ENCODE measurements at places on chromosomes 12 and 14.
A peak's percentile ranks its signal among the peaks of the same experiment; 100 is the strongest.

GRCh38 chr12:123062681-123063486, 82.4 kb downstream of the ARL6IP4 start:
- peak; percentile 68 for DNase-seq

- DNase-seq: no peak
Observed at GRCh38 chr14:67581643-67582042, 18.4 kb downstream of the PIGH start.

GRCh38 chr12:49233842-49234526, 30.9 kb upstream of the TUBA1C start:
- no peak for DNase-seq

- no peak for DNase-seq
Observed at GRCh38 chr12:105480162-105480561, 149.7 kb downstream of the C12orf75 start.

- no peak for DNase-seq
Observed at GRCh38 chr12:6957151-6957701, 6.1 kb downstream of the PTPN6 start.

DNA sequence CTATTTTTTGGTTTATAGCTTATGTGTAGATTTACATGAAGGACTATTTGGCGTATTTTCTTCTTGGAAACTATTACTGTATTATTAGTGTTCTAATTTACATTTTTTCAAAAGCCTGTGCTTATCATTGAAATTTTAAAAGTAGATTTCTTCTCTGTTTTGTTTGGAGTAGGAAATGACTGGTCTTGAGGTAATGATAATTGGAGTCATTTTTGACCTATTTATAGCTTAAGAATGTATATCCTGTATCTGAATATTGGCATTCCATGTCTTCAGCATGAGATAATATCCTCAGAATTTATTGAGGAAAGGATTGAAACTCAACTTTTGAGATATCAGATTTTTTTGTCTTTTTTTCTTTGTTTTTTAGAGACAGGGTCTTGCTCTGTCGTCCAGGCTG, 193.4 kb downstream of the ERC1 start:
- DNase-seq: no peak

GRCh38 chr12:78674311-78675090, 190.1 kb upstream of the SYT1 start:
- no peak for DNase-seq

- no peak for DNase-seq
Observed at GRCh38 chr14:68236582-68237458, 417.2 kb downstream of the RAD51B start.

- DNase-seq: no peak
Observed at GRCh38 chr12:111149299-111149698, 219.6 kb downstream of the PHETA1 start.

DNA sequence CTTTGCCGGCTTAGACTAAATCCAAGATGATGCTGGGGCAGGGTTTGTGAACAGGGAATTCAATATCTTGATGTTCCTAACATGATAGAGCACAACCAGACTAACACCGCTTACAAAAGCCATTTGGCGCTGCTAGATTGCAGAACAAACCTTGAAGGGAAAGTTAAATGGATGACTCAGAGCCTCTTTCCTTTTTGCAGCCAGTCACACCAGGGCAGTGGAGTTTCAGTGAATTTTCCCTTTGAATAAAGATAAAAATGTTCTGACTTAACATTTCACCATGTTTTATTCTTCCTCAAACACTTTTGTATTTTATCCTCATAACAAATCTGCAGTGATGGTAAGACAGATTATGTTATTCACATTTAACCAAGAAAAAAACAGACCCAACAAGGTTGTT, 47.3 kb downstream of the PDE6H start:
- peak; percentile 23 for DNase-seq

DNA sequence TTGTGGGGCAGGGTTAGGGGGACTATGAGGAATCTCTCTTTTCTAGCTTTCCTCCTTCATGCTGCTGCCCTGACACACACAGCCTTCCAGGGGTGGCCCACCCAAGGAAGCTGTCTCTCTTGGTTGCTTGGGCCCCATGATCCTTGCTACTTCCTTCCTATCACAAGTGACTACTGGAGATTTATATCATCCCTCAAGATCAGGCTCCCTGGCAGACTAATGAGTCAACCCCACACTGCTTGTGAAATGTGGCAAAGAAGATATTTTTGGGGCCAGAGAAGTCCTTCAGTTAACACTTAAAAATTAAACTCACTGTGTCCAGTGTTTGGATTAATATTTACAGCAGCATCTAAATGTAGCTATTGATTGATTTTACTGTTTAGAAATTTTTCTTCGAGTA, 1.5 kb downstream of the OR4E1 start:
- DNase-seq: no peak

DNA sequence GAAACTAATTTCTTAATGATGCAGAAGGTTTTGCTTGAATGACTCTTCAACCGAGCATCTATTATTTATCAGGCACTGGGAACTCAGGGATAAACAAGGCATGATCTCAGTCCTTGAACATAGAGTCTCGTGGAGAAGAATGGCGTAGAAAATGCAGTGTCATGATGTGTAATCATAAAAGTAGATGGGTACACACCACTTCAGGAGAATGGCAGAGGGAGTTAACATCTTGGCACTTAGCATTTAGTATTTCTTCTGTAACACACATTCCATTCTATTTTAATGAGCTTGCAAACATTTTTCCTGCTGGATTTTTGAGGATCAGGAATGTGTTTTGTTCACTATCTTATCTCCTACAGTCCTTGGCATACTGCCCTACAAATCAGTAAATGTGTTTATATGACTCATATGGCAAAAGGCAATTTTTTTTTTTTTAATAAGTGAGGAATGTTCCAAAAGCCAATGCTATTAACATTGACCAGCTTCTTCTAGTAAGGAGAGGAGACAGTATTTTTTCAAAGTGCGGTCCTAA, 3.8 kb downstream of the TXNRD1 start:
- DNase-seq: peak; percentile 95

GRCh38 chr14:38611928-38612327, 356.0 kb upstream of the CLEC14A start:
- no peak for DNase-seq

GRCh38 chr12:118357257-118358007, 15.3 kb downstream of the TAOK3 start:
- DNase-seq: peak; percentile 20

DNA sequence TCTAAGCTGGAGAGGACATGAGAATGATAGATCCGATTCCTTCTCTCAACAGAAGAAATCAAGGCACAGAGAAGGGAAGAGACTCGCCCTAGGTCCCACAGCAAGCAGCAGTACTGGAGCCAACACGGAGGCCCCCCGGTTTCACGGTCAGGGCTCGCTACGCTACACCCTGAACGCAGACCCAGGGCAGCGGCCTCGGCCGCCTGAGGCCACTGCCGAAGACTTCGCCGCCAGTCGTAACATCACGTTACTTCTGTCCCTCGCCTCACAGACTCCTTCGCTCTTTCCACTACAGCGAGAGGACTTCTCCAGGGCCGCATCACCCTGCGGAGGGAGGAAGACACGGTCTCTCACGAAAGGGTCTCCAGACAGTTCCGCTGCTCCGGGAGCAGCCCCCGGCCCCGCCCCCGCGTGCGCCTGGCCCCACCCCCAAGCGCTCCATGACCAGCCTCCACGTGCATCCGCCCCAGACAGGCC, 411 bp upstream of the DCAF4 start:
- DNase-seq: no peak

- peak; percentile 77 for DNase-seq
Observed at GRCh38 chr12:132904718-132905328, 17.4 kb upstream of the CHFR start.

GRCh38 chr12:46154221-46154985, 114.4 kb downstream of the SLC38A1 start:
- DNase-seq: no peak

GRCh38 chr12:63899396-63899795, 54.9 kb downstream of the SRGAP1 start:
- DNase-seq: peak; percentile 28

- no peak for DNase-seq
Observed at GRCh38 chr12:69350002-69350626, 1.9 kb downstream of the LYZ start.

- no peak for DNase-seq
Observed at GRCh38 chr14:32492457-32492856, 163.4 kb downstream of the AKAP6 start.

DNA sequence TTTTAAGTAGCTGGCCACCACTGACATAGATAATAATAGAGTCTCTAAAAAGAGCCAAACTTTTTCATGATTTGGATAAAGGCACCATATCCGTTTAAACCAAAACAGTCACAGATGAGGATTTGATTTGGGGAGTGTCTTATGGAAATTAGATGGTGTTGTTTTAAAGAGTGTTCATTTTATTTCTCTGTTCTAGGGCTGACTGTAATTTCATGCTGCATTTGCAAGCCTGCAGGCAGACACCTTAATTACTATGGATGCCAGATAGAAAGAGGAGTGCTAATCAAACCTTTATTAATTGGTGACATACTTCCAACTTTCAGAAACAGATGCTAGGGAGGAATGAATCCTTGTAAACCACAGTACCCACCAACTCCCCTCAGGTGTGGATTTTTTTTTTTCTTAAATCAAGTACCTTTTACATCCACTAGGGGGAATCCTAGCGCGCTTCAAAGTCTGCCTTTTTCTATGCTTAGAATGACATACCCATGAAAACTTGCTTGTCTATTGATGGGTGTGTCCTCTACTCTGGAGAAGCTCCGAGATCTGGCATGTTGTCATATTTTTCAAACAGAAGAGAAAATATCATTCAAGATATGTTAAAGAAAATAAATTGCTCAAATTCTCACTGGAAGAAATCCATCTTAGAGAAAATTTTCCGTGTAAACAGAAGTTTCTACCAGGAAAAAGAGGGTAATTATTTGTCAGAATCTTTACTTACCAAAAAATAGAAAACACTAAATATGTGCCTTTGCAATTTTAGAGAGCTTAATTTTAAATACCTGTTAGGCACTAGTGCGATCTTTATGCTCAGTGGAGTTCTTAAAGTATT, 14.2 kb upstream of the PLXNC1 start:
- peak; percentile 81 for DNase-seq

DNA sequence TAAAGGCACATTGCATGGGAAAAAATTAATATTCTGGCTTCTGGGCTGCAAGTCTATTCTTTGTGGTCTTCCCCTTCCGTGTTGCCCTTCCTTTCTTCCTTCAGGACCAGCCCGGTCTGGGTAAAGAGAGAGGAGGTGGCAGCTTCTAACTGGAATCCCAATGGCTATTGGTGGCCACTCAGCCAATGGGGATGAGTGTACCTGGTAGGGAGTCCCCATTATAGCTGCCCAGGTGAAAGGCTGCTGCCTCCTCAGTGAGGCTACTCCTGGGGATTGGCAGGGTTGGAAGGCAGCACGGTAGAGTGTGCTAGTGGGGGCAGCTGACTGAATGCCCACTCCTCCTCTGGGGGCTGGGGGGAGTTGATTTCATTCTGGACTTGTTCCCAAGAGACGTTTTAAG, 112.6 kb downstream of the RBM19 start:
- no peak for DNase-seq

- peak; percentile 36 for DNase-seq
Observed at GRCh38 chr12:105799103-105799502, 339.7 kb downstream of the NUAK1 start.

GRCh38 chr14:33848706-33849454, 102.0 kb downstream of the EGLN3 start:
- peak; percentile 91 for DNase-seq

DNA sequence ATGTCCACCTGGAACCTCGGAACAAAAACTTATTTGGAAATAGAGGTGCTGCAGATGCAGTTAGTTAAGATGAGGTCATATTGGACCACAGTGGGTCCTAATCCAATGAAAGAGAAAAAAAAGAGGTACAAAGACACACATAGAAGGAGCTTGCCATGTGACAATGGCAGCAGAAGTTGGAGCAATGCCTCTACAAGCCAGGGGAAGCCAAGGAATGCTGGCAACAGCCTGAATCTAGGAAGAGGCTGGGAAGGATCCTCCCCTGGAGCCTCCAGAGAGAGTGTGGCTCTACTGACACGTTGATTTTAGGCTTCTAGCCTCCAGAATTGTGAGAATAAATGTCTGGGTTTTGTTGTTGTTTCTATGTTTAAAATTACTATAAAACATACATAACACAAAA, 521.8 kb upstream of the CCDC196 start:
- no peak for DNase-seq

GRCh38 chr14:95876761-95877538, at the start of gene TUNAR:
TSS of gene TUNAR (plus strand) at chr14:95876832.
- DNase-seq: peak; percentile 57

- DNase-seq: peak; percentile 90
Observed at GRCh38 chr12:48356041-48356768, 5.5 kb upstream of the ZNF641 start.

DNA sequence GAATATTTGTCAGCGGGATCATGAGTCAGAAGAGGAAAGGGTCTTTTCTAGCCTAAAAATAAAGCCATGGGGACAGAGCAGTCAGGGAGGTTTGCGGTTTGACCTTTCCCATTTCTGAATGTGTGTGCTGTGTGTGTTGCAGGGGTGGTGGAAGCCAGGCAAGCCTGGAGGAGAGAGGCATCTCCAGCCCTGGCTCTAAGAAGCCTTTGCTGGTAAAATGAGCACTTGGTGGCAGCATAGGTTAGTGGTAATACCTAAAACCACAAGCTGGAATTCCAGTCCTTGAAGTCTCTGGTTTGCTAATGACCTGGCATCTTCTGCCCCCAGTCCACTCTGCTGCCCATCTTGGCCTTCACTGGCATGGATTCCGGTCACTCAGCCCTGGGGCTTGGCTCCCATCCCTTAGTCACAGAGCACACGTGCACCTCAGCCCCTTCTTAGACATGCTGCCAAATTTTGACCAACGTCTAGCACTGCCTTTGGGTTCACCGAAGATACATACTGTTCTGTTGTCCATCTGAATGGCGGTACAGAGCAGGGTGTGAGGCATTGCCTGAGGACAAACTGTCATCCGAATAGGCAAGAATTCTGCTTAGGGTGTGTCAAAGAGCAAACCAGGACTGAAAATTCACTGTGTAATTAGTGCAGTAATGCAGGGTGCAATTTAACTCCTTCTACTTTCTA, 52.7 kb downstream of the KCNA5 start:
- DNase-seq: peak; percentile 80

GRCh38 chr12:80412343-80412953, 31.6 kb upstream of the PTPRQ start:
- DNase-seq: peak; percentile 91

DNA sequence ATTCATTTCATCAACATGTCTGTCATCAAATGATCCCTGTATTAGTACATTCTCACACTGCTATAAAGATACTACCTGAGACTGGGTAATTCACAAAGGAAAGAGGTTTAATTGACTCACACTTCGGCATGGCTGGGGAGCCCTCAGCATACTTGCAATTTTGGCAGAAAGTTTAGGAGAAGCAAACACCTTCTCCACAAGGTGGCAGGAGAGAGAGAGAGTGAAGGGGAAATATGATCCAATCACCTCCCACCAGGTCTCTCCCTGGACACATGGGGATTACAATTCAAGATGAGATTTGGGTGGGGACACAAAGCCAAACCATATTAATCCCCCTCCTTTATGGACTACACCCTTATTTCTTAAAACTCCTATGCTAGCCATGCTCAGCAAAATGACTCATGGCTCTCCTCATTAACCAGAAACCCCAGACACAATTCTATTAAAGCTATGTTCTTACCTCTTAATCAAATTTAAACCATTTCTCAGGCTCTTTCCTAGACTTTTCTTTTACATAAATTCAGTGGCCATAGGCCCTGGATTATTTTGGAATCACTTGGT, 932.3 kb downstream of the FLRT2 start:
- peak; percentile 63 for DNase-seq

Data from DMS53 (cell line).